ENCODE measurements at places on chromosomes 5 and 9.

DNA sequence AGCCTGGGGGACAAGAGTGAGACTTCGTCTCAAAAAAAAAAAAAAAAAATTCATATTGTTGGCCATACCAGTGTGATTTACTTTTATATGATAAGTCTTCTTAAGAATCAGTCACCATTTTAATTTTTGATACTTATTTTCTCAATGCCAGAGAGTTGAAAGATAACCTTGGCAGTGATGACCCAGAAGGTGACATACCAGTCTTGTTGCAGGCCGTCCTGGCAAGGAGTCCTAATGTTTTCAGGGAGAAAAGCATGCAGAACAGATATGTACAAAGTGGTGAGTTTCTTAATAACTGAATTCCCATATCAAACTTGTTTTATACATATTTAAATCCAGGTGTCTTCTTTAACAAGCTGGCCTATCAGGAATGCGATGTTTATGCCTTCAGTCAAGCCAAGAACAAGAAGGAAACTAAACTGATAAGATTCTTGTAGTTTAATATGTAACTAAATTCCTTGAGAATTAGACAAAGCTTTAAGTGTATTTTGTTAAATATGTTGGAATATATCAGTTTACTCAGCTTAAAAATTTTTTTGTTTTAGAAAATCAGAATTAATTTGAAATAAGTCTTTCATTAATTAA is 81.5 kb downstream of the NIPBL start:
- no peak for DNase-seq

GRCh38 chr5:124742983-124743601 is 3.3 kb downstream of the ZNF608 start:
- DNase-seq = peak; percentile 63

- no peak for DNase-seq
Observed at GRCh38 chr5:78624011-78624541, 24.5 kb downstream of the LHFPL2 start.

GRCh38 chr5:77322406-77322805 is 111.9 kb downstream of the PDE8B start:
- no peak for DNase-seq

DNA sequence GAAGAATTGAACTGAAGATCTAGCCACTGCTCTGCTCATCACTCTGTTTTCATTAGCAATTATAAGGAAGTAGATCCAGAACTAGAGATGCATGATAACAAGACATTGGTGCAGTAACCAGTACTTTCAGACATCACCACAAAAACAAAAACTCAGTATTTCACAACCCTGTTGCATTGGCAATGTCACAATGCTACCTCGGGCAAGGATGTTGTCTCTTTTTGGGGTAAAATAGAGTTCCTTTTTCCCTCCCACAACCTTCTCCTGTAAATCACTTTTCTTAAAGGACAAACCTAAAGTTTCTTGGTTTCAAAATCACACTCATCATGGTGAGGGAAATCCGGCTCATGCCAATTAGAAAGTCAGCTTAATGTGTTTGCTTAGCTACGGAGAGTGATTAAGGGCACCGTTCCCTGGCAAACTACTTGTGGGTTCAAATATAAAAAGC is 420.1 kb upstream of the MEF2C start:
- DNase-seq = no peak

DNA sequence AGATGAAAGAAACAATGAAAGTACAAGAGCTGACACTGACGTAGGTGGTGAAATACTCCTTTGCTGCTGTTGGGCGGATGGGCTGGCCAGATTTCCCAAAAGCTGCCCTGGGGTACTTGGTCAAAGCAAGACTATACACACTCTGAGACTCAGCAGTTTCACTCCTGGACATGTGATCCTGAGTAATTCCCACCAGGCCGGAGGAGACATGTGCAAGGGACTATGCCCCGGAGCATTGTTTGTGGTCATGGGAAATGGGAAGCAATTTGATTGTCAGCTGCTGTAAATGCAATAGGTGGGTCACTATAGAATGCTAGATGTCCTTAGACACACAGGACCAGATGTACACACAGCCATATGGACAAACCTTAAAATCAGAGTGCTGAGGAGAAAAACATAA is 116.1 kb downstream of the DCP2 start:
- DNase-seq = no peak

GRCh38 chr9:84123648-84124406 is 143.2 kb downstream of the RMI1 start:
- DNase-seq = no peak

- DNase-seq = peak; percentile 52
Observed at GRCh38 chr5:133870661-133871060, 97.8 kb downstream of the C5orf15 start.

DNA sequence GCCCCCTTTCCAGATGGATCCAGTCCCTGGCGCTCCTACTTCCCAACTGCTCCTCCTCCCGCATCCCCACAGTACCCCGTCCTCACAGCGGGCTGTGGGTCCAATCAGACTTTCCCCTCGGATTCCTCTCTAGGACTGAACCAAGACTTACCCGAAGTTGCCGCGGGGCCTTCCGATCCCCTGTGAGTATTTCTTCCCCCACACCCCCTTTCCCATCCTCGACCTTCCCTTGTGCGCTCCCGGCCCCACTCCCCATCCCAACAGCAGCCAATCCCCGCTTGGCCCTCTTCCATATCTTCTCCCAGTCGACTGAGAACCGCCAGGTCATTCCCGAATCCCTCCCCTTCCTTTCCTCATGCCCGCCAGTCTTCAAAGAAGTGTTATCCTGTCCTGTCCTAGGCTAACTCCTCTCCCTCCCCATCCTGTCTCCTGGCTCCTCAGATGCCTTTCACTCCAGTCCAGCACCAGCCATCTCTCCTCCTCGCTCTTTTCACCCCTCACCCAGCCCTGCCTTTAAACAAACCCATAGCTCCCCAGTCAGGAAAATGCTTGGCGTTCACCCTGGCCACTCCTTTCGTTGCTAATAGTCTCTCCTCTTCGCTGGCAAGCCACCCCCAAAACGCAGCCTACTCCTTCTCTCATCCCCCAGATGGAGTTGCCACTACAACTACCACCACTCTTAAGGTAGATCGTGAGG is 646 bp downstream of the SWI5 start:
- peak; percentile 20 for DNase-seq

DNA sequence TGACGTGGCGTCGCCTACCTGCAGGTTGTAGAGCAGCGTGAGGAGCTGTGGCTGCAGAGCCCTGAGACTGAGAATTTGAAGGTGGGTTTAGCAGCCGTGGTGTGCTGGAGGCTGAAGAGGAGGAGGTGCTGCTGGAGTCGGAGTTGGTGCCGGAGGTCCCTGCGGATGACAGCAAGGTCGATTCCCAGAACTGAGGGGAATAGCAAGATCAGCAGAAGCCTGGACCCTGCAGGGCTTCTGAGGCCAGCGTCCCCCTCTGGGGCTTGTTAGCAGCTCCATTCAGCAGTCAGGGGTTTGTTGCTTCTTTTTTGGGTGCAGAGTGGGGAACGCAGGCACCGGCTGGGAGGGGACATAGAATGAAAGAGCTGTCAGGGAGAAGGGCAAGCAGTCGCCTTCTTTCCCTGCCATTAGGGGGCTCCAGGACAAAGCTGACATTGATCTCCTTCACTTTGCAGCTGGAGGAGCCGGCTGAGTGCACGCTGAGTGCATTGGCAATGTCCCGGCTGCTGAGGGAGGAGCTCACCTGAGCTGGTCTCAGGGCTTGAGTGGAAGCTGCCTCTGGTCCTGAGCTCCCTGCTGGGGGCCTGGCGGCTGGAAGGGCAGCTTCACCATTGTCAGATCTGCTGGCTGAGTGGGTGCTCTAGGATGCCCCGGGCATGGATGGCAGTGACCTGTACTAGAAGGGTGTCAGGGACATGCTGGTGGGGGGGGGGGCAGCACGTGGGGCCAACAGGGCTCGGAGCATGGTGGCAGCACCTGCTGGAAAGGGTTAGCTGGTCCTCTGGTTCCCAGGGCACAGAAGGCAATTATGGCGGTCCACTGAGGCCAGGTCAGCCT is 20.8 kb downstream of the OBP2B start:
- no peak for DNase-seq

GRCh38 chr5:7375457-7375856 is 20.5 kb upstream of the ADCY2 start:
- DNase-seq = no peak

GRCh38 chr9:98182069-98182820 is 10.2 kb downstream of the CORO2A start:
- no peak for DNase-seq

- DNase-seq = no peak
Observed at GRCh38 chr5:131994090-131994489, 17.4 kb downstream of the ACSL6 start.

DNA sequence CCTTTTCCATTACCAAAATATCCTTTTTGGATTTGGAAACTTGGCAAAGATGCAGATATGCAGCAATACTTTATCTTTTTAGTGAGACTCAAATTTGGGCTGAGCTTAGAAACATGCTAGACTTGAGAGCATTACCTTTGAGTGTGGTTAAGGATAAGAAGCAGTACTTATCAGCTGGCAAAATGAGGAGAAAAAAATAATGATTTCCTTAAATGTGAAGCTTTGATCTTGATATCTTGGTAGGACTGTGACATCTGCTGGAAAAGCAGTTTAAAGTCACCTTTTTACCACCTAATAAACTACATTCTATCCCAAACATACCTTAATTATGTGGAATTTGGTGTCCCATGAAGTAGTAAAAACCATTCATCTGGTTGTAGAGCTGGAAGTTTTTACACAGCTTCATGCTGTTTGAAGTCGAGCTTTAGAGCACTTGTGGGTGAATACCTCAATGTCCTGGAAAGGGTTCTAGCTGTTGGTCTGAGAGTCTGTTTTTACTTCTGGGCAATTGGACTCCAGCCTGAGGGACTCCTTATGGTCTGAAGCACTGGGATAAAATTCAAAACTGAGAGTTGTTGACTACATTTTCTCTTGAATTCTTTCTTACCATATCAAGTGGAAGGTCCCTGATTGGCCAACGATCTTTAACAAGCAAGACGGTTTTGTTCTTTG is 53.4 kb downstream of the LRRC70 start:
- no peak for DNase-seq

DNA sequence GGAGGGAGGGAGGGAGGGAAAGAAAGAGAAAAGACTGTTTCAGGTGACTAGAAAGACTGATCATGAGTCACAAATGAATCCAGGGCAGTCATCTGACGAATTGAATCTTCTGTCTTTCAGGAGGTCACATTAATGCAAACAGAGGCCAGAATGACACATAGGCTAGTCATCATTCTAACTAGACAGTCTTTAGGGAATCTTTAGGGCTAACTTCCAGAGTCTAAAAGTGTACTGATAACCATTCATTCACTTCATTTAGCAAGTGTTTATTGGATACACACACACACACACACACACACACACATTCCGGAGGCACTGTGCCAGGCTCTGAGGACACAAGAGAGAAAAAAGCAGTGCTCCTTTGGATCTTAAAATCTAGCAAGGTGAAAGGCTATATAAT is 156.7 kb downstream of the EBF1 start:
- peak; percentile 86 for DNase-seq

GRCh38 chr9:30235068-30235467 is 2149.4 kb upstream of the ACO1 start:
- no peak for DNase-seq

DNA sequence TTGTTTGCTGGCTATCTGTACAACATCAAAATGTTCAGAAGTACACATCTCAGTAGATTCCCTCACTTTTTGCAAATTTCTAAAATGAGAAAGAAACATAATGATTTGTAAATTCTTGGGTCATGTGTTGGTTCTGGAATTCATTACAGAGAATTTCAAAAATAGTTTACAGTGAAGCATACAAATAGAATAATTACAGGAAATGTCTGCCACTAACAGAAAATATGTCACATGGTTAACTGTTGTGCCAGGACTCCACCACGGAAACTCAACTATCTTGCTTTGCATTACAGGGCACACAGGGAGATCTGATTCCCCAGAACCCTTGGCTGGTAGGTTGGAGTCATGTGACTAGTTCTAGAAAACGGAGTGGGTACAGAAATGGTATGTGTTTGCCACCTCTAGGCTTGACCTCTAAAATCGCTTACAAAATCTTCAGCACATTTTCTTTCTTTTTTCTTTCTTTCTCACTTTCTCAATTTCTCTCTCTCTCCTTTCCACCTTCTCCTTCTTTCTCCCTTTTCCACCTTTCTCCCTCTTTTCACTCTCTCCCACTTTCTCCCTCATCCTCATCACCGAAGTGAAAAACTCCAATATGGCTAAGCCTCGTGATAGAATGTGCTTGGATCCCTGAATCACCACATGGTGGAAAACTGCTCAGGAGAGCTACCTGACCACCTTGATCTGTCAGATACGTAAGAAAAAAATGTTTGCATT is 32.4 kb downstream of the RASEF start:
- DNase-seq = peak; percentile 70

DNA sequence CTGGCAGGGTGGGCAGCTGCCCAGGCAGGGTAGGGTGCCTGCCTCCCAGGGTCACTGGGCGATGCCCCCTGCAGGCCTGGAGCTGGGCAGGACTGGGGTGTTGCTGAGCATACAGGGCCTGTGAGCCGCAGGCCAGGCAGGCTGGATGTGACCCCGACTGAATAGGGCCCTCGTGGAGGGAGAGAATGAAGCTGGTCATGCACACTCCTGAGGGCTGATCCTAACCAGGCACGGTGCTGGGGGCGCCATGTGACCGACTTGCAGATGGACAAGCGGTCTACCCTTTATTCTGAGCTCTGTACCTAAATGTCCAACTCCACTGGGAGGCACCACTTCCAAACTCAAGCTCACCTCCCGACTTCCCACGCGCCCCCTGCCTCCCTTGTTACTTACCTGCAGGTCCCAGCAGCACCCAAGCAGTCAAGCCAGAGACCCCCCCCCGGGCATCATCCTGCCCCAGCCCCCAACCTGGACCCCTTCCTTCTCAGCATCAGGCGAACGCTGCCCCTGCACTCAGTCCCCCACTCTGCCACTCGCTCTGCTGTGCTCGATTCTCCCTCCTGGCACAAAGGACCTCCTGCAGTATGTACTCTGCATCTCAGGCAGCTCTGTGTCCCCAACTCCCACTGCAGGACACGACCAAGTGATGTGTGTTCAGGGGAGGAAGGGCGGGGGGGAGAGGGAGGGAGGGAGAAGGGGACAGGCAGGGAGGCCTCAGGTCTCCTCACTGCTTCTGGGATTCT is 76.8 kb upstream of the PHYKPL start:
- no peak for DNase-seq

- no peak for DNase-seq
Observed at GRCh38 chr5:78058625-78059024, 235.9 kb downstream of the AP3B1 start.

DNA sequence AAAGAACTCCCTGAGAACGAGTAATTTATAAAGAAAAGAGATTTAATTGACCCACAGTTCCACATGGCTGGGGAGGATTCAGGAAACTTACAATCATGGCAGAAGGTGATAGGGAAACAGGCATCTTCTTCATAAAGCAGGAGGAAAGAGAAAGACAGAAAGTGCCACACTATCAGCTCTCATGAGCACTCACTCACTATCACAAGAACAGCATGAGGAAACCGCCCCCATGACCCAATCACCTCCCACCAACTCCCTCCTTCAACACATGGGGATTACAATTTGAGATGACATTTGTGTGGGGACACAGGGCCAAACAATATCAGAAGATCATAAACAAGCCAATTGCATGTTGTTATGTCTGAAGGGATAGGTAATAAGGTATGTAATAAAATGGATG is 935.9 kb upstream of the COX7C start:
- no peak for DNase-seq

GRCh38 chr5:10214041-10214440 is 35.6 kb downstream of the ATPSCKMT start:
- no peak for DNase-seq

GRCh38 chr5:168807287-168807686 is 228.1 kb upstream of the PANK3 start:
- DNase-seq = no peak
